ENCODE measurements at places on chromosomes 6 and 20.

DNA sequence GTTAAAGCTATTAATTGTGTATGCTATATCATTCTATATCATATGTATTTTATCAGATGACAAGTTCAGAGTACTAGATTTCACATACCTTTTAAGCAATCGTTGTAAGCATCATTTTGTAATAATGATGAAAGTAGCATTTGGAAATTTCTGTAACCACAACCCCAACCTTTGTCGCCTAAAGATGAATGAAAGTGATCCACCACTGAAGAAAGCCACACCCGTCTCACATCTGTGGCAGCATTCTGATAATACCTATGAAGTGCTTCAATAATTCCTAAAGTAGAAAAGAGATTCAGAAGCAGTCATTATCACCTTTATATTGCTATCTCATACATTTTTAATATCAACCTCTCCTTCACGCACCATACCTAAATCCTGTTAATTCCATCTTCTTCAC, 16.6 kb downstream of the ZUP1 start:
- DNase-seq = no peak

- peak; percentile 45 for DNase-seq
These were observed 584 bp downstream of the PTK7 start for GRCh38 chr6:43076464-43077332.

DNA sequence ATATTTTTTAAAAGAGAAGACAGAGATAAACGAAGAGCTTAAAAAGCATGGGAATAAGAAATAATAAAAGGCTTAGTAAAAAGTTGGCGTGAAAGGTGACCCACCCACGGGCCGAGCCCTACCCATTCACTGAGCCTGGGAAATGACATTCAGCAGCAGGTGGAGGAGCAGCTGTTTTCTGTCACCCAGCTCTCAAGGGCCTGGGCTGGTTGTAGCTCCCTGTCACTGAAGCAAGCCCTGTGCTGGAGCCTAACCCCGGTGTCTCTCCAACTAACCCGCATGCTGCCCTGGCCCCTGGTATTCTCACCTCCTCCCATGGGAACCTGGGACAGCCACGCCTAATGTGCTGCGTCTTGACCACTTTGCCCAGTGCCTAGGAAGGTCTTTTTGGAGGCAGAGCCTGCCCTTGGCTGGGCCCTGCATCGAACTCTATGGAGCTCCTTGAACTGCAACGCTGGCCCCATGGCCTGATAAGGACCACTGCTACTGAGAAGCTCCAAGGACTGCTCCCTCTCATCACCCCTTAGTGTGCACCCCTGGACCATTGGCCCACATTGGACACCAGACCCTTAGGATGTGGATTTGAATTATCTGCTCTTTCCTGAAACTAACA, 68.8 kb upstream of the IYD start:
- DNase-seq = peak; percentile 50

- DNase-seq = no peak
These were observed 10.8 kb upstream of the FYN start for GRCh38 chr6:111884068-111884467.

DNA sequence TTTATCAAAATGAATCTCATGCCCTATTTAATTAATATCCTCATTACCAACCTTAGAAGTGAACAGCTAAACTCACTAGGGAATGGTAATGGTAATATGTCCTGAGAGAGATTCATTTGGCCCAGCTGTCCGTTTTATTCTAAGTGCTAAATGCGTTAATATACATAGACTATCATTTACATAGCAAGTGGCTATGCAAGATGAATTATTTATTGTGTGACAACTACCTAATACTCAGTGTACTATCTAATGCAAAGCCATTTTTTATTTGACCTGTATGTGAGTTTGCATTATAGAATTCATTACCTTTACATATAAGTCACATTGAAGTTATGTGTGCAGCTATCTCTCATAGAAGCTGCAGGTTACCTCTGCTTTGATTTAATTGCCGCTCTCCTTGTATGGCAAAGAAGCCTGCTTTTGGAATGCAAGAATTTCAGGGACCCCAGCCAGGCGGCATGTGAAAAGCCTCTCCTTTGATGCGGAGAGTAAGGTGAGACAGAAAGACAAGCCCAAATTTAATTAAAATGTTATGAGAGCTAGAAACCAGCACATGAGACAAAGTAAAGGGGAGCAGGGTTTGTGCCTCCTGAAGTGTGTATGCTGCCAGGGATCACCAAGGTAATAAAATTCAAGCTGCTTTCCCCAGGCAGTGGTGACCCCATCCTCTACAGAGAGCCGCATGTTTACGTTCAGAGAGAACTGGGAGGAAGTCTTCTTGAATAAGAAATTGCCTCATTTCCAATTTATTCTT, 693.0 kb upstream of the MAP3K7 start:
- no peak for DNase-seq

GRCh38 chr6:34056305-34057108, 89.4 kb downstream of the GRM4 start:
- DNase-seq = no peak

DNA sequence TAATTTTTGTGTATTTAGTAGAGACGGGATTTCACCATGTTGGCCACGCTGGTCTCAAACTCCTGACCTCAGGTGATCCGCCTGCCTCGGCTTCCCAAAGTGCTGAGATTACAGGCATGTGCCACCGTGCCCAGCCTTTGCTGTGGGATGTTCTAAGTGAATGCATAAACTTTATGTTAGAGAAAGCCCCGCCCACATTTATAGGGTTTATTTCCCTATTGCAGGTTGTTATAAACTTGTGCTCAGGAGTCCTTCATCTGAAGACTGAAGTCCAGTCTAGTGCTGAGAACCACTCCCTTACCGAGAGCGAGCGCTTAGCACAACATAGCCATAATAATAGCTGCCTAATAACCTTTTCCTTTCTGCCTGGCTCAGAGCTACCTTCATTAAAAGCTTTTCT, 75.4 kb upstream of the ZNF217 start:
- no peak for DNase-seq

DNA sequence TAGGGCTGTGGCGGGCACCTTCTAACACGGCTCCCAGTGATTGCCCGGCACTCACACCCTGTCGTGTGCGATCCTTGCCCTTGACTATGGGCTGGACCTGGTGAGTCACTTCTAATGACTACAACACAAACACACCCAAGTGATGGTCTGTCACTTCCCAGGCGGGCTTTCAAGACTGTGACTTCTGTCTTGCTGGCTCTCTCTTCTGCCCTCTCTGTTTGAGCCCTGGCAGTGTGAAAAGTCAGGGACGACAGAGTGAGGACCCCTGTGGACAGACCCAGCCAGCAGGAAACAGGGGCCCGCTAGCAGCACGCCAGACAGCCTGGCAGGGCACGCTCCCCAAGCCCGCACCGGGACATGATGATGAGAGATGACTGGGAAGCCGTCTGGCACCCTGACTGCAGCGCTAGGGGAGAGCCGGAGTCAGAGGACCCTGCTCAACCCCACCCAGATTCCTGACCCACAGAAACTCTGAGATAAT, 43.0 kb downstream of the KIF16B start:
- DNase-seq = no peak

- DNase-seq = no peak
These were observed 447.8 kb upstream of the FLRT3 start for GRCh38 chr20:14785065-14785743.

DNA sequence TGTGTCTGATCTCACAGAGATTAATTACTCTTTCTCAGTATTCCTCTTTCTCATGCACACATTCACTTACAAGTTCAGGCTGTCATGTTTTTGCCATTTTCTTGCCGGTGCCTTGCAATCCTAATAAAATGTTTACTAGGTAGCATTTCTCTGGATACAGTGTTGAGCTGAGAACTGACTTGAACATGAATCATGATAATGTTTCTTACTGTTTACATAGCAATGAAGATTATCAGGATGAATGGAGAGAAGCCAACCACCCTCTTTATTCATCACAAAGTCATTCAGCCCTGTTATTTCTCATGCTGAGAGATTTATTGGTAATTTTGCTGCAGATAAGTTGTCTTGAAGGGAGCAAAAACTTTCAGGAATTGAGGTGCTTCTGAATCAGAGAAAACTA, 185.5 kb upstream of the ECI2 start:
- no peak for DNase-seq

GRCh38 chr20:22052025-22052650, 346.7 kb downstream of the PAX1 start:
- no peak for DNase-seq

GRCh38 chr6:63940056-63940455, 304.5 kb downstream of the PHF3 start:
- no peak for DNase-seq

- DNase-seq = no peak
These were observed 55.1 kb downstream of the GCNT2 start for GRCh38 chr6:10576226-10576625.

DNA sequence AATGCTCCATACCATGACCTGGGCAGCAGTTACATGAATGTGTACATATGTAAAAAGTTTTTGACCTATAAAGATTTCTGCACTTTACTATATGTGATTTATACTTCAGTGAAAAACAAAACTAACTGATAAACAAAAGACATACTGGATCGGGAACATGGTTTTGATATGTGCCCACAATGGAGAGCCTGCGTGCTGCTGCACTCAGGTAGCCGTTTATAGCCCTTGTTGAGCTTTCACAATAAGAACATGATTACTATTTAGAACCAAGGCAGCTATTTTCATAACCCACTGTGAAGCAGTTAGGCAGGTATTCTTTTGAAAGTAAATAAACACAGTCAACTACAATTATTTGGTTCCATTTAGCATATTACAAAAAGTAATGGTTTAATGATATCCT, 195.9 kb upstream of the RAB32 start:
- DNase-seq = no peak

DNA sequence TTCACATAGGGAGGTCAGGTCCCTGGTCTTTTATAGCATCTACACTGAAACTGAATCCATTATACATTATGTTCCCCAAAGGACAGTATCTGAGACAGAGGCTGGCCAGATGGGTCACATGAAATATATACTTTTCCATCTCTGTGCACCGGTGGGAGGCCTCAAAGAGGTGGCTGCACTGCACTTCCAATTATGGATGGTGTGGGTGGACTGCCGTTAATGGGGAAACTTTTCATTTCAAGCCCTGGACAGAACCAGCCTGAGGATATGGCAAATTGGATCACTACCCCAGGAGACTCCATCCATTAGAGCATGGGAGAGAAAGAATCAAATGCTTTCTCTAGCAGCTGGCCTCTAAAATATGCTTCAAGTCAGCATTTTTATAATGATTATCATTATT, 280.5 kb upstream of the OPRM1 start:
- no peak for DNase-seq

GRCh38 chr20:41171736-41172295, 34.5 kb downstream of the PLCG1 start:
- DNase-seq = no peak

DNA sequence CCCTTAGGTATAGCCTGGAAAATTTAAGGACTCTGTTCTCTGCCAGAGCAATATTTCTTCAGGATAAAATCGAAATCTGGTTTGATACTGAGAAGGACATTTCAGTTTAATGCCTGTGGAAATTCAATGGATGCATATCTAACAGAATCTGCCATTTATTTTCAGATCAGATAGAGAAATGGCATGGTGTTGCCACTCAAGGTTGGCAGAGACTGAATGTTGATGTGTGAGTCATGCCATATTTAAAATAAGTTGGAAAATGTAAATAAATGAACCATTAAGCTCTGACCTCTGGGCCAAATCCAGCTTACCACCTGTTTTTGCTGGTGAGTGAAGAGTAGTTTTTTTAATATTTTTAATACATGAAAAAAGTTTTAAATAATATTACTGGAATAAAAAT, 594.6 kb downstream of the DOK5 start:
- no peak for DNase-seq

- DNase-seq = no peak
These were observed 127.4 kb upstream of the AFDN start for GRCh38 chr6:167699141-167699931.

- no peak for DNase-seq
These were observed 19.0 kb upstream of the MAP3K7 start for GRCh38 chr6:90605749-90606340.

- DNase-seq = no peak
These were observed 29.6 kb downstream of the OR2B2 start for GRCh38 chr6:27882624-27883023.

DNA sequence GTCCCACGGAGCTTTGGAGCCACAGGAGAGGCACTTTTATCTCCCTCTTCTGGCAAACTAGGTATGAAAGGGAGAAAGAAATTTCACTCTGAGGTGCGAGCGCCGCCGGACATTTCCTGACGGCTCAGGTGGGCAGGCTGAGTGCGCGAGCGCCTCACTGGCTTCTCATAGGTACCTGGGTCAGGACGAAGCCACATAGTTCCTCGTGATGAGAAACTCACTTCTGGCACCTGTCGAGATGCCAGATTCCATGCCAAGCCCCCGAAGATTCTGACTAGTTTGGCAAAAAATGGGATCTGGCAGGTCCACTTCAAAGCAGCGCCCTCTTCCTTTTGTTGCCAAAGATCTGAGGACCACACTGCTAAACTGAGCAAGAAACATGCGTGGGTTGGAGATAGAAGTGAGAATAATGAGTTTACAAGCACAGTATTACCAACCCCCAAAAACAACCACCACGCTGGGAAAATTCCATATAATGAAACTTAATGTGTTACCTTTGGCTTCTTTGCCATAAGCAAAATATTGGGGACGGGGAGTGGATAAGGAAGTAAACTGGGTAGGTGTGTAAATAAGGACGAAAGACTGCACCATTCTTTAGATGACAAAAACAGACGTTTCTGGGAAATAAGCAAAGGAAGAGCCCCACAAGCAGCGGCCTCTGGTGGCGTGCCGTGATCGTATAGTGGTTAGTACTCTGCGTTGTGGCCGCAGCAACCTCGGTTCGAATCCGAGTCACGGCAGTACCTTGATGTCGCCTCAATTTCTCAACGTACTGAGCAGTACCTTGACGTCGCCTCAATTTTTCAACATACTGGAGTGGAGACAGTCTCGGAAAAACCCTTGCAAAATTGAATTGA, 89.8 kb upstream of the PRSS16 start:
- DNase-seq = peak; percentile 22

- DNase-seq = no peak
These were observed 767.3 kb downstream of the TFAP2A start for GRCh38 chr6:9647599-9647998.

GRCh38 chr20:22861990-22862389, 173.1 kb upstream of the SSTR4 start:
- DNase-seq = no peak

DNA sequence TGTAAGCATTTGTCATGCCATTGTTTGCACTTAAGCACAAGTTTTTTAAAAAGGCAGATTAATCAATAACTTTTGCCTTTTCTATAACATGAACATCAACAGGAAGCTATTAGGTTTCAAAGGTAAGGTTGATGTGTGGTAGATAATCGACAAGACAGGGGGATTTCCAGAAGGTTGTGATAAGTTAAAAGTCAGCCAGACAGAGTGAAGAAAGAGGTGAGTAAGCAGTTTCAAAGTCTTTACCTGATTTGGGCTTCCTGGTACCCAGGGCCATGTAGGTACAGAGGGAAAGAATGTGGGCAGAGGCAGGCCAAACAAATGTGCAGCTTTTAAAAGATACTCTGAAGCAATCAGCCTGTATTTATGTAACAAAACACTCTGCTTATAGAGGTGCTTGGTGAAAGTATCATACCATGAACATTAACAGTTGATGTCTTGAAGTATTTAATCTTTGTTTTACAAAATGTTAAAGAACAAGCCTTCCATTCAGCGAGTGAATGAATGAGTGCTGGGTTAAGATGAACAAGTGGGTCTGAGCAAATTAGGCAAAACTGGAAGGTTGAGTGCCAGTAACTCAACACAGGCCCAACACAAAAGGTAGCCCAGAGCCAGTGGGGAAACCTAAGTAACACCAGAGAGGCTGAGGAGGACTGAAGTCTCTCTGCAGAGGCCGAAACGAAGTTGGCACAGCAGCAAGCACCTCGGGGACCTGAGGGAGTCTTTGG, 60.2 kb downstream of the LRRC1 start:
- no peak for DNase-seq

GRCh38 chr6:44232676-44233566, 9.5 kb downstream of the SLC29A1 start:
- no peak for DNase-seq
